Stomach (tissue), 19 donors: ENCODE measurements at places on chromosomes 13 and 19. TPM values are rescaled to one million over a fixed set of nuclear protein-coding genes. Genes with fewer than 3 reads are reported as not detected.
A peak's percentile ranks its signal among the peaks of the same experiment; 100 is the strongest.

GRCh38 chr13:107217251-107217650 lies 649.3 kb upstream of the ARGLU1 start:
- DNase-seq: no peak
- H3K36me3 ChIP-seq: no peaks in the 10 kb centered on the region
- H3K27me3 ChIP-seq: peaks cover 6% of the 10 kb centered on the region
- no peak overlapping the region for H3K27ac ChIP-seq

Gene NDUFS7
- total RNA-seq: 102 TPM

- H3K27me3 ChIP-seq: no peaks in the 10 kb centered on the region
- H3K4me1 ChIP-seq: no peaks in the 10 kb centered on the region
- H3K36me3 ChIP-seq: no peaks in the 10 kb centered on the region
- no peak overlapping the region for H3K4me3 ChIP-seq
- no peak for DNase-seq
- H3K27ac ChIP-seq: no peak overlapping the region
These were observed 788.0 kb upstream of the ATXN8OS start for GRCh38 chr13:69319656-69320055.

DNA sequence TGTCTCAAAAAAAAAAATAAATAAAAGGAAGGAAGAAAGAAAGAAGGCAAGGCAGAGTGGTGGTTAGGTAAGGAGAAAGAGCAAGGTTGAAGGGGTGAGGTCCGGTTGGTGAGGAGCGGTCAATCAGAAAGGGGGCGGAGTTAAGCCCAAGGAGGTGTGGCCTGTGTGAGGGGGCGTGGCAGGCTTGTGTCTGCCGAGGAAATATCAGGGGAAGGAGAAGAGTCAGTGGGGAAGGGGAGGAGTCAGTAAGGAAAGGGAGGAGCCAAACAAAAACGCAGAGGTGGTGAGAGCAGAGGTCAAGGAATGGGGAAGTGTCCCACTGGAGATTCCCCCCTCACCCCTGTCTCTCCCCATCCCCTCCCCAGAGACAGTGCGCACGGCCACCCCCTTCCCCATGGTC lies 5.9 kb downstream of the CACNG7 start:
- no peak for DNase-seq
- H3K4me1 ChIP-seq: no peaks in the 10 kb centered on the region
- H3K27me3 ChIP-seq: no peaks in the 10 kb centered on the region
- H3K36me3 ChIP-seq: no peaks in the 10 kb centered on the region

GRCh38 chr13:71856548-71857043 lies 10.4 kb downstream of the DACH1 start:
- no peaks in the 10 kb centered on the region for H3K27me3 ChIP-seq
- no peaks in the 10 kb centered on the region for H3K36me3 ChIP-seq
- no peak overlapping the region for H3K4me3 ChIP-seq
- H3K4me1 ChIP-seq: no peaks in the 10 kb centered on the region
- H3K27ac ChIP-seq: no peak overlapping the region
- DNase-seq: no peak

DNA sequence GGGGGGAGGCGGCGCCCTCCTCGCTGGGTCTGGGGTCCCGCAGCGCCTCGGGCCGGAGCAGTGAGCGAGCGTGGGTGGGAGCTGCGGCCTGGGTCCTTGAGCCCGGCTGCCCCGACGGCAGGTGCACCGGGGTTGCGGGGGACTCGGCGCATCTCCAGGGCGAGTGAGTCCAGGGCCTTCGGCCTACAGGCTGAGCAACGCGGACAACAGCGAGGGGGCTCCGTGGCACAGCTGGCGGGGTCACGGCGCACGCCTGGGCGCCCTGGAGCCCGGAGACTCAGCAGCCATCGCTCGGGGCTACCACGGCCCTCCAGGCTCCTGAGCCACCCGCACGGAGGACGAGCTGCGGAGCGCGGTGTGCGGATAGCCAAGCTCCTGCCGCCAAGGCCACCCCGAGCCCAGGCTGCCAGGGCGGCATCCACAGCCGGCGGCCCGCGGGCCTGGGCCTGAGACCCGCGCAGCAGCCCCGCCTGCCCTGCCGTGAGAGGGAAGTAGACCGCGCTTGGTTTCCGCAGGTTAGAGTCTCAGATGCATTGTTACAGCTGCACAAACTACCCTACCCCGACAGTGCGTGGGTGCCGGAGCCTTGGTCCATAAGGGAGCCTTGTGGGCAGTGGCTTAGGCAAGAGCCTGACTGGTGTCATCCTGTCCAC lies 253.9 kb upstream of the SGCG start:
- peaks cover 20% of the 10 kb centered on the region for H3K27me3 ChIP-seq
- H3K36me3 ChIP-seq: no peaks in the 10 kb centered on the region
- DNase-seq: no peak
- H3K27ac ChIP-seq: peak overlapping the region; percentile 60
- no peaks in the 10 kb centered on the region for H3K4me1 ChIP-seq

GRCh38 chr19:29271341-29271740 lies 58.4 kb upstream of the UQCRFS1 start:
- H3K27ac ChIP-seq: no peak overlapping the region
- H3K4me1 ChIP-seq: no peaks in the 10 kb centered on the region
- H3K36me3 ChIP-seq: no peaks in the 10 kb centered on the region
- DNase-seq: no peak
- H3K4me3 ChIP-seq: no peak overlapping the region

- H3K4me3 ChIP-seq: peak overlapping the region; percentile 66
- no peaks in the 10 kb centered on the region for H3K36me3 ChIP-seq
- DNase-seq: peak; percentile 46
These were observed 1.8 kb downstream of the KLF16 start for GRCh38 chr19:1861599-1862031.

Gene SSC5D
- 14.7 TPM for total RNA-seq

DNA sequence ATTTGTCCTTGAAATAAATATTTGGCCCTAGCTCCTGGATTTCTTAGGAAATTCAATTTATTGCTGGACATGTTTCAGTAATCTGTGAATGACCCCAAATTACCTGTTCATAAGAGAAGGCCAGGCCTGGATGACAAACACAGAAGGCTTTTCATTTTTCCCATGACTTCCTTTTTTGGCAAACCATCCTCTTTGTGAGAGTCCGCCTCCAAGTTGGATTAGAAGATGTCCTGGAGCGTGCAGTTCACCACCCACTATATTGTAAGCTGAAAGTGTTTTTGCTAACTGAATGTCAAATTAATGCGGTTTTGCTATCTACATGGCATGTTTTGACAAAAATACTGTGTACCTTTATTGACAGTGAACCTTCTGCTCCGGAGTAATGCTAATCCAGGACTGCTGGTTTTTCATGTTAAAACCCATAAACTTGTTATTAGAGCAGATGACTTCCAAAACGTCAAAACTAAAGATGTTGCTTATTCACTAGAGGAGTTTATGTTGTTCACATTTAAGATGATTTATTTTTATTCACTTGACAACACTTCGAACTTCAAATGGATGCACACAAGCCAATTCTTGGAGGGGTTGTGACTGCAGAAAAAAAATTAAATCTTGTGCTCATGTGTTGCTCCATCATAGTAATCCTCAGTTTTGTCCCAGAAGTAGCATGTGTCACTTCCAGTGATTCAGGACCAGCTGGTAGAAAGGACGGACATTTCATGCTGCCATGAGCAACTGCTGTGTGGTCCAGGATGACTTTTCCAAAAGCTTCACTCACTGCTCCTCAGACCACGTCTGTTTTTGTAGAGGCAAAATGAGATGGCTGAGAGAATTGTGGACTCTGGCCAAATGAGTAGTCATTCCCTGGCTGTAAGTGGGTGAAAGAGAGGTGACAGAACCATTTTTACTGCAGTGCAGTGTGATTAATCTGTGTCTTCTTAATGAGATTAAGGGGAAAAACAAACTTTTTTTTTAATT lies 71.0 kb downstream of the ITGBL1 start:
- H3K27ac ChIP-seq: no peak overlapping the region
- no peak overlapping the region for H3K4me3 ChIP-seq
- no peaks in the 10 kb centered on the region for H3K36me3 ChIP-seq
- no peaks in the 10 kb centered on the region for H3K4me1 ChIP-seq
- no peak for DNase-seq
